CD4-positive, alpha-beta T cell treated with Interferon gamma for 1 hour (primary cell): ENCODE measurements at places on chromosomes 11 and 22.
A peak's percentile ranks its signal among the peaks of the same experiment; 100 is the strongest.

GRCh38 chr11:114058871-114059277, 637 bp upstream of the ZBTB16 start:
- DNase-seq: no peak

GRCh38 chr11:63888170-63889086, 28.5 kb downstream of the RCOR2 start:
- peak; percentile 63 for DNase-seq

- DNase-seq: no peak
Measured at GRCh38 chr22:25569361-25569760, 4.9 kb downstream of the GRK3 start.

GRCh38 chr11:15967166-15967565, 389.2 kb downstream of the SOX6 start:
- no peak for DNase-seq

DNA sequence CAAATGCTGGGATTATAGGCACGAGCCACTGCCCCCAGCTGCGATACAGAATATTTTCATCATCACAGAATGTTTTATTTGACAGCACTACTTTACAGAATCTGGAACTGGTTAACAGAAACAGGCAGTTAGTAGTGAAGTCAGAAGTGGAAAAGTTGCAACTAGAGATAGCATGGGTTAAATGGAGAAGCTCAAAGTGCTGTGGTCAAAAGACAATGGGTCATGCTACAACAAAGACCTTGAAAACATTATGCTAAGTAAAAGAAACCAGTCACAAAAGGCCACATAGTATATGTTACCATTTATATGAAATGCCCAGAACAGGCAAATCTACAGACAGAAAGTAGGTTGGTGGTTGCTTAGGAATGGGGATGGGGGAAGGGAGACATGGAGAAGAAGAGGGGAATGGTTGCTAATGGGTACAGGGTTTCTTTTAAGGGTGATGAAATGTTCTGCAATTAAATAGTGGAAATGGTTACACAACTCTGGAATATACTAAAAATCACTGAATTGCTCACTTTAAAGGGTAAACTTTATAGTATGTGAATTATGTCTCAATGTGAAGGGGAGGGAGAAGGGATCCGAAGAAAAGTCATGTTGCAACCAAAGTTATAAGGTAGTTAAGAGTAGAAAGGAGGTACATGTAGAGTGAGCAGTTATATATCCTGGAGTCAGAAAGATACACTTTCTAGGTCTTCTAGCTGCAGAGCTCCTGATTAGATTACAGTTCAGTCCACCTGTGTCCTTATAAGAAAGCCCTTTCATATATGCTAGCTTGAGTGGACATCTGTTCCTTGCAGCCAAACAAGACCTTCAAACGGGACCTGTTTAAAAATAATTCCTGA, 46.3 kb upstream of the RAPSN start:
- no peak for DNase-seq

GRCh38 chr22:49179886-49180682, 647.6 kb downstream of the BRD1 start:
- DNase-seq: no peak

GRCh38 chr22:19358195-19358594, 66.7 kb upstream of the CLTCL1 start:
- DNase-seq: no peak

DNA sequence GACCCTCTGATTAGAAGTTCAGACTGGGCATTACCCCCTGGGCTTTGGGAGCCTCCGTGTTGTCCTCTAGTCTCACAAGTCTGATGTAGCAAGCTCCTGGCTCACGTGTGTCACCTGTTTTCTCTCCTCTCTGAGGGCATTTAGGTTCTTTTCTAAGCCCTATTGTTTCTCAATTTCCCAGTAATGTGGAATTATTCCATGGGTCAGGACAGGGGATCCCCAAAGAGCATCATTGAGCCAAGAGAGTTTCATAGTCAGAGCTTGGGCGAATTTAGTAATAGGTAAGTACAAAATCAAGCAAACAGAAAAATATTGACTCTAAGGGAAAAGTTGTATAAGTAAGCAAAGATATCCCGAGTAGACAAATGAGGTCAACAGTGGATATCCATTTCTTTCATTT, 57.3 kb downstream of the PPP6R2 start:
- DNase-seq: no peak

DNA sequence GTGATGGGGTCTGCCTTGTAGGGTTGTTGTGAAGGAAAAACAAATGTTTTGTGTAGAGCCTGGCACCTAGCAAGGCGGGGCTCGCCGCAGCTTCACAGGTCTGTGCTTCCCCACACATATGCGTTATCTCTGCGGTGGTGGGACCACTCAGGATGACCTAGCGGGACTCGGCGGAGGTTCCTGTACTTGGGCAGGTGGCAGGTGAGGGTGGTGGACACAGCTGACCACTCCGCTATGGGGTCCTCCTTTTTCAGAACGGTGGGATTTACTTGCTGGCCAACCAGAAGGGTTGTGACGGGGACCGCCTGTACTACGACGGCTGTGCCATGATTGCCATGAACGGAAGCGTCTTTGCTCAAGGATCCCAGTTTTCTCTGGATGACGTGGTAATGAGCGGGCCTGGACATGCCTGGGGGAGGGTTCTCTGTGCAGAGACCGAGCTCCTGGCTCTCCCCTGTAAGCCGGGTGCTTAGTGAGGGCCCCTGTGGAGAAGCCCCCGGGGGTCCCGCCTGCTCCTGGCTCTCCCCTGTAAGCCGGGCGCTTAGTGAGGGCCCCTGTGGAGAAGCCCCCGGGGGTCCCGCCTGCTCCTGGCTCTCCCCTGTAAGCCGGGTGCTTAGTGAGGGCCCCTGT, 21.3 kb downstream of the NADSYN1 start:
- no peak for DNase-seq

DNA sequence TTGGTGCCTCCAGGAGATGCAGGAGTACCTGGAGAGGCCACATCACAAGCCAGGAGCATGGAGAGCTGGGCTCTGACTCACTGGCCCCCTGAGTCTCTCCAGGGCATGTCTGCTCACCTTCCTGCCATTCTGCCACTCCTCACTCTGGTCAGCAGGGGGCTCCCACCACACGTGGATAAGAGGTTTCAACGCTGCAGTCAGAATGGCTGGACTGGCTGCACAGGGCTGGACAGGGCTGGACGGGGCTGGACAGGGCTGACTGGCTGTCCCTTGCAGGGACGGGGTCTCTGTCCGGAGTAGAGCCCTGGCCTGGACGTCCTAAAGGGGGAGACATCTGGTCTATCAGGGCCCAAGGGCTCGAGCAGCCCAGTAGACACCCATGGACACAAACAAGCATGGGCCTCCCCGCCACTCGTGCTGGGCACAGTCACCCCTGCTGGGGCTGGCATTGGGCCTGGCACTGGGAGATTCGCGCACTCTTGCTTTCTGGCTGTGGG, 34.6 kb downstream of the CYTH4 start:
- peak; percentile 76 for DNase-seq

- DNase-seq: no peak
Measured at GRCh38 chr11:4672470-4672869, 25.2 kb downstream of the OR51E2 start.

- no peak for DNase-seq
Measured at GRCh38 chr11:76778874-76779273, 4.3 kb upstream of the TSKU start.

- DNase-seq: no peak
Measured at GRCh38 chr11:77092382-77092781, 10.3 kb upstream of the OMP start.

DNA sequence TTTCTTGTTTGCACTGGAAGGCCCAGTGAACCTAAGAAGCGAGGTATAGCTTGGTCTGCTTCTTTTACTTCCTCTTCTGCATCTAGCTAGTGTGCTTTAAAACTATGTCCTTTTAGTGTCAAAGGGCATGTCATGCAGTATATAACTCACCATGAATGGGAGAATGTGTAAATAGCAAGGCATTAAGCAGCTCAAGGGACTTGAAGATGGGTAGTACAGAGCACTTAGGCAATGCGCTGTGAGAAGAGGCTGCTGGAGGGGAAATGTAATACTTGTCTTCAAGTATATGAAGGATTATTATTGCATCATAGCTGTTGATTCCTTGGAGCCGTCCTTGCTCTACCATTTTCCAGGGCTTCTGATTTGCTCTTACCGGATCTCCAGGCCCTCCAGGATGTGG, 7.6 kb downstream of the MAML2 start:
- DNase-seq: no peak

- no peak for DNase-seq
Measured at GRCh38 chr11:11987503-11988022, 20.9 kb downstream of the DKK3 start.
